ENCODE measurements at places on chromosomes 7 and 10.

DNA sequence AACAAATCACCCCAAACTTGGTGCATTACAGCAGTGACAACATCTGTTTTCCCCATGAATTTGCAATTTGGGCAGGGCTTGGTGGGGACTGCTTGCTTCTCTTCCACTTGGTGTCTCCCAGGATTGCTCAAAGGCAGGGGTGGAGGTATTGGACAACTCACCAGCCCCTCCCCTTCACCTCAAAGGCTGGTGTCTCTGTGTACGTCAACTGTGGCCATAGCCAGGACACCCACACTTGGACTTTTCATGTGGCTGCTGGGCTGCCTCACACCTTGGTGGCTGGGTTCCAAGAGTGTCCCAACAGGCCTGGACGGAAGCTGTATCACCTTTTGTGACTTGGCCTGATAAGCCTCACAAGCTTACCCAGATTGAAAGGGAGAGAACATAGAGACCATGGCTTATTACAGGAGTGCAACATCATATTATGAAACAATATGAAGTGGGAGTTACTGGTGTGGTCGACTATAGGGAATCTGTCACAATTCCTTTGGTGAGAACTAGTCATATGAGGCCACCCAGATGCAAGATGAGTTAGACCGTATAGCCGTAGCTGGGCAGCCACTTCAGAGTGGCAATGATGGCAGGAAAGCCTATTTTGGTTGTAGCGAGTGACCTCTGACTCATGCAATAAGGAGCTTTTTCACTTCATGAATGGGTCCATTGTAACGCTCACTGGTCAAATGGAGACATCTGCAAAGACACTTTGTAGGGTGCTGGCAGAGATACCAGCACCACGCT, 187.6 kb upstream of the ITGB1 start:
- DNase-seq: no peak

DNA sequence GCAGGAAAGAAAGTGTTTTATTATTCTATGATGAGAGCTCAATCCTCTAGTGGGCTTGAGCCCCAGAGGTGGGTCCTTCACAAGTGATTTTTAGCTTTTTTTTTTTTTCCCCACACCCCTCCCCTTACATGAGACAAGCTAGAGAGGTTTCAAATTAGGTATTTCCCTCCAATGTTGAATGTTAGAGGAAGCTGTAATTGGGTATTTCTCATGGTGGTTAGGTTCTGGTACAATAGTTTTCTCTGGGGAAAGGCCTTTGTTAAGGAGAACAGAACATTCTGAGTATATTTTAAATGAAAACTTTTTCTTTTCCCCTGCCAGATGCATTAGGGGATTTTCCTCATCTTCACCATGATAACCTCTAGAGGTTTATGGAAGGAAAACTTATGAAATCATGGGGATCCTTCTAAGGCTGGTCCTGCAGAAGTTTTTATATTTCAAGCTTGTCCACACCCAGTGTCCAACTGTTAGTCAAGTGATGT, 1039.7 kb downstream of the NRG3 start:
- DNase-seq: no peak

DNA sequence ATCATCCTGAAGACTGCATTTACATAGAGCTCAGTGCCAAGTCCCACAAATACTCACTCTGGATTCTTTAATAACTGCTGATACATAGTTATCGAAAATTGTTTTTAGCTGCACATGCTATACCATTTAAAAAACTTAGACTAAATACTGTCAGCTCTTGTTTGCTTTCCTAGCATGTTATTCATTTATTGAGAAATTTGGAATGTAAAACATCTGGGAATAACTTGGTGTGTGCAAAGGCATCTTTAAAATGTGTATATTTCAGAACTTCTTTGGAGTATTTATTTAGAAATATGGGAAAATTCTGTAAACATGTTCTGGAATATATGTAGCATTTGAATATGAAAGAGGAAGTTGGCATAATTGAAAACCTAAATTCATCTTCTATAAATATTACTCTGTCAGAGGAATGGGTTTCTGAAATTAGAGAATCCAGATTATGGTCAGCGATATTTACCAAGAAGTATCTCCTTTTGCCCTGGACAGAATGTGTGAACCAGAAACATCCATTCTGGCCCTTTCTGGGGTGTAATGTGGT, 119.7 kb downstream of the ARID5B start:
- DNase-seq: no peak

- no peak for DNase-seq
Measured at GRCh38 chr7:100540073-100540723, 1.2 kb downstream of the AGFG2 start.

- no peak for DNase-seq
Measured at GRCh38 chr7:30459591-30460245, 18.9 kb downstream of the NOD1 start.

- DNase-seq: no peak
Measured at GRCh38 chr10:133453516-133454203, at the start of gene SCART1. Gene SCART1, plus strand, starts transcription at chr10:133453945. Its CDS starts 53 bp downstream, at chr10:133453998.

DNA sequence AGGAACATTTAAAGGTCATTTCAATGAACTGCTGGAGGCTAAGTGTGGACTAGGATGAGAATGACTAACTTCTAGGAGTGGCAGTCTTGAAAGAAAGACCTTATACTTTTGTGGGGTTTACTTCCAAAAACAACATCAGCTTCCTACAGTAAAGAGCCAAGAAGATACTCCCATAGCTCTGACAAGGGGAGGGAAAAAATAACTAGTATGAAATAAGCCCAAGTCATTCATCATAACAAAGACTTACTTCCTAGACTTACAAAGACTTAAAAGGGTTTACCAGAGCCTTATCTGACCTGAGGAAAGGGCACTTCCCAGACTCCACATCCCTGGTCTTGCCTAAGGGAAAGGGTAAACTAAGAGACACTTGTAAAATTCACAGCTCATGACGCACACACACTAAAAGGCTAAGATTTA, 31.7 kb downstream of the ARHGAP12 start:
- DNase-seq: no peak

DNA sequence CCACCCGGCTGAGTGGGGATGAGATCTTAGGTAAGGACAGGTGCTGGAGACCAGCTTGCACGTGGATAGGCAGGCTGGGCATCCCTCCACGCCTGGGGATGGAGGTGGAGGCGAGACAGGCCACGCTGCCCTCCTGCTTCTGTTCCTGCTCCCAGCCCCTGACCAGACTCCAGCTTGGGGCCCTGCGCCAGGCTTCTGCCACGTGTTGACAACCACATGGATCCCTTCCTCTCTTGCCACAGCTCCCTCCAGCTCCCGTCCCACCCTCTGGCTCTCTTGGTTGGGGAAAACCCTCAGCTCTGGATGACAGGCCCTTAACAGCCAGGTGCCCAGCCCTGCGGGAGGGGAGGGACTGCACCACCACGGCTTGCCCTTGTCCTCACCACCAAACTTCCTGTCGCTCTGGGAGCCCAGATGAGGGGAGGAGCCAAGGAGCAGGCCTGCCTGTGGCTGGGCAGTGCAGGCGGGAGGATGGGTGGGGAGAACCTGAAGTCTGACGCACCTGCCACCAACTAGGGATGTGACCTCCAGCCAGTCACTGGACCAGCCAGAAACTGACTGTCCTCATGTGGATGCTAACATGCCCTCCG, 36.0 kb downstream of the KCNH2 start:
- DNase-seq: no peak

DNA sequence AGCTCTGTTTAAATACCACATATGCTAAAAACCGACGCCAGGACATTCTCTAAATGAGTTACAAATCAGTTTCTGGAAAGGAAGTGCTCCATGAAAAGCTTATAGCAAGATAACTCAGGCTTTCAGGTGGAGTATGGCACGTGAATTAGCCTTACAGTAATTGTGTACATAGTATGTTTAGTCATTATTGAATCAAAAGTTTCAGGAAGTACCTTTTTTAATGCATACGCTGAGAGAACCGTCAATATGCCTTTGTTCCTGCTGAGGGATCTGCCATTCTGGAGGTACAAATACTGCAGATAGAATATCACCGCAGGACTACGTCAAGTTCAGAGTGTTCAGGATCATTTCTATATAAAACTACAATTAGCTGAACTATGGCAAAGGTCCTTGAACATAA, 45.7 kb downstream of the ANKMY2 start:
- DNase-seq: no peak

GRCh38 chr10:132382231-132382922, 14.6 kb upstream of the PWWP2B start:
- no peak for DNase-seq

GRCh38 chr7:43441231-43442130, 141.4 kb upstream of the STK17A start:
- DNase-seq: no peak

- no peak for DNase-seq
Measured at GRCh38 chr7:111756687-111757178, 194.4 kb upstream of the IMMP2L start.

DNA sequence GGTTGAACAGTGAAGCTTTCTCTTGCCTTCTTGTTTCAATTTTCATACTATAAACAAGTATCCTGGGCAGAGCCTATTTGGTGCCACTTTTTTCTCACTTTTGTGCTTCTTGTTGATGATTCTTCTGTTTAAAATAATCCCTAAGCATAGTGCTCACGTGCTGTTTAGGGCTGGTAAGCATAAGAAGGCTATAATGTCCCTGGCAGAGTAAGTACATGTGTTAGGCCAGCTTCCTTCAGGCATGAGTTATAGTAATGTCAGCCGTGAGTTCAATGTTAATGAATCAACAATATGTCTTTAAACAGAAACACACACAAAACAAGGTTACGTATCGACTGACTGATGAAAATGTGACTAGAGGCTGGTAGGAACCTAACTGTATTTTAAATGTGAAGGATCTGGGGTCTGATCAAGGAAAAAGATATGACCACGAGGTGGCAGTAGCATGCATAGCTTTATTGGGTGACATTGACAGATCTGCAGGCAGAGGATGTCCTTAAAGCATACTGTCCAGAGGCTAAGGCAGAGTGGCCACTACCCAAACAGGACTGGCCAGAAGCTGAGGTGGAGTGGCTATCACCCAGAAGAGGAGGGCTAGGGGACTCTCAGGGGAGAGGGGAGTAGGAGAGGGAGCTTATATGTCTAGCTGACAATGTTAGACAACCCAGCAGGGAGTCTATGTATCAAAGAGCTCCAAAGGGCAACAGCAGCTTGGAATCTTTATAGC, 113.7 kb downstream of the BRAF start:
- DNase-seq: peak; percentile 9

GRCh38 chr7:151014950-151015349, 9.3 kb downstream of the ATG9B start:
- no peak for DNase-seq

DNA sequence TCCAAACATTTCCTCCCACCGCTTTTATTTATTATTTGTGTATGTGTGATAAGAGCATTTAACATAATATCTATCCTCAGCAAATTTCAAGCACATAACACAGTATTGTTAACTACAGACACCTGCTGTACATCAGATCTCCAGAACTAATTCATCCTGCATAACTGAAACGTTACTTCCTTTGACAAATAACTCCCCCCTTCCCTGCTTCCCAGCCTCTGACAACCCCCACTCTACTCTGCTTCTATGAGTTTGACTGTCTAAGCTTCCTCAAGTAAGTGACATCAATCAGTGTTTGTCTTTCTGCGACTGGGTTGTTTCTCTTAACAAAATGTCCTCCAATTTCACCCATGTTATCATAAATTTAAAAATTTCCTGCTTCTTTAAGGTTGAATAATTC, 22.1 kb downstream of the C10orf71 start:
- no peak for DNase-seq

GRCh38 chr10:48445932-48446331, 139.5 kb downstream of the MAPK8 start:
- no peak for DNase-seq

- DNase-seq: no peak
Measured at GRCh38 chr7:117385363-117386109, 41.8 kb downstream of the ASZ1 start.

DNA sequence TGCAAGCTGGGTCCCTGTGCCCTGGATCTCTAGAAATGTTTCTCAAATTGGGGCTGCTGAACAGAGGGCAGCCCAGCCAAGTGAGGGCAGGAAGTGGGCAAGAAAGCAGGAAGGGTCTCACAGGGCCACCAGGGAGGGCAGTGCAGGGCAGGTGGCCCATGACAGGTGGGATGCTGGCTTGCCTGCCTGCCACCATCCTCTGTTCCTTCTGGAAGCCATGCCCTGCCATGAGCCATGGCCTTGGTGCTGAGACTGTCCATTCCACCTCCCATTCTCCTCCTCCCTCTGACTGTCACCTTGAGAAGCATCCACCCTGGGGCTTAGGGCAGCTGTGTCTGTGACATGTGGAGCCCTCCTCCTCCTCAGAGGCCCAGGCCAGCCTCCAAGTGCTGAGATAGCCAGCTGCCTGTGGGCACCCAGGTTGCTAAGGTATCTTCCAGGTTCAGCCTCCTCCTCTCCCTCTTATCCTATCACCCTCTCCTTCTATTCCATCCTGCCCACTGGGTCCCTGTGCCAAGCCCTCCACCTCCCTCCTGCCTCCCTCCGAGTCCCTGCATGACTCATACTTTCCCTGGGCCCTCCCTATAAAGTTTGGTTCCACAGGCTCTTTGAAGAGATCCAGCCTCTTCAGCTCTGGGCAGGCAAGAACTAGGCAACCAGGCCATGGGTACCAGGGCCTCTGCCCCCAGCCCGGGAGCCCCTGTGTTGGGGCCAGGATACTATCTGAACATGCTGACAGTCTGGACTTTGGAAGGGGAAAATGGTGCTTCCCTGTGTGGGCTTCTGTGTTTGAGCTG, 1.3 kb downstream of the VSIR start:
- no peak for DNase-seq

GRCh38 chr10:117137911-117138642, at the start of gene VAX1:
Gene VAX1, minus strand, starts transcription at chr10:117138270. Its CDS starts 214 bp downstream, at chr10:117138056.
- no peak for DNase-seq

DNA sequence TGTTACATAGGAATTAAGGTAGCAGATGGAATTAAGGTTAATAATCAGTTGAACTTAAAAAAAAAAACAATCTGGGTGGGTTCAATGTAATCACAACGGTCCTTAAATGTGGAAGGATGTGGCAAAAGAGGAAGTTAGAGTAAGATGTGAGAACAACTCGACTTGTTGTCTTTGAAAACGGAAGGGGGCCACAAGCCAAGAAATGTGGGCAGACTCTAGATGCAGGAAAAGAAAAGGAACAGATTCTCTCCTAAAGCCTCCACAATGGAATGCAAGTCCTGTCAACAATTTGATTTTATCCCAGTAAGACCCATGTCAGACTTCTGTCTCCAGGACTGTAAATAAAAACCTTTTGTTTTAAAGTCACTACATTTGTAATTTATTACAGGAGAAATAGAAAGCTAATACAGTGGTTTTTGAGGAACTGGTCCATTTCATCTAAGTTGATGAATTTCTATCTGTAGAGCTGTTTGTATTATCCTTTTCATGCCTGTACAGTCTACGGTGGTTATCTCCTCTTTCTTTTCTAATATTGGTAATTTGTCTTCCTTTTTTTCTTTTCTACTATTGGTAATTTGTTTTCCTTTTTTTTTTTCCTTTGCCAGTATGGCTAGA, 8.6 kb downstream of the MCMBP start:
- no peak for DNase-seq

GRCh38 chr10:48671914-48672595, 12.6 kb upstream of the WDFY4 start:
- DNase-seq: no peak

GRCh38 chr10:26593896-26594295, 103.6 kb upstream of the PDSS1 start:
- DNase-seq: no peak

GRCh38 chr10:66535439-66535838, 390.4 kb upstream of the LRRTM3 start:
- no peak for DNase-seq

Measured in stimulated activated CD8-positive, alpha-beta memory T cell treated with anti-CD3 and anti-CD28 coated beads, Interleukin-15, amount 100 ng/mL, for 4 hours (primary cell).